ENCODE measurements at places on chromosomes 1 and 21.
A peak's percentile ranks its signal among the peaks of the same experiment; 100 is the strongest.

DNA sequence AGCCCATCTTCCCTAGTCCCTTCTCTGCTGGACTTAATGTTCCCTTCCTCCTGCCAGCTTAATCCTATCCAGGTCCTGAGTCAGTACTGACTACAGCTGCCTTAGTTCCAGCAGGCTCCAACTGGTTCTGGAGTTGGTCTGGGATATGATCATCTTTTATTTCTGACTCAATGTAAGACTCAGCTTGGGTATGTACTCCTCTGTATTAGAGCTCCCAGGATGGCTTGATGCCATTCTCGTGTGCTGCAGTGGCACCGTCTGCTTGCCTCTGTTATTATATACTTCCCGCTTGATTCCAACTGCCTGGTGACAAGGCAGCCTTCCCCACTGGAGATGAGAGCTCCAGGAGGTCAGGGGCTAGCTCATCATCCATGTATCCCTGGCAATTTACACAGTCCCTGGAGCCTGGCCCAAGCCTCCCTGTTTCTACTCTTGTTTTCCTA, 164.4 kb upstream of the DPT start:
- DNase-seq, result peak; percentile 89

GRCh38 chr1:184632415-184633175, 122.1 kb downstream of the EDEM3 start:
- DNase-seq, result no peak

- no peak for DNase-seq
These were observed 187.3 kb upstream of the DMRTA2 start for GRCh38 chr1:50610563-50610962.

- DNase-seq, result no peak
These were observed 1.9 kb upstream of the TLR5 start for GRCh38 chr1:223144914-223145313.

DNA sequence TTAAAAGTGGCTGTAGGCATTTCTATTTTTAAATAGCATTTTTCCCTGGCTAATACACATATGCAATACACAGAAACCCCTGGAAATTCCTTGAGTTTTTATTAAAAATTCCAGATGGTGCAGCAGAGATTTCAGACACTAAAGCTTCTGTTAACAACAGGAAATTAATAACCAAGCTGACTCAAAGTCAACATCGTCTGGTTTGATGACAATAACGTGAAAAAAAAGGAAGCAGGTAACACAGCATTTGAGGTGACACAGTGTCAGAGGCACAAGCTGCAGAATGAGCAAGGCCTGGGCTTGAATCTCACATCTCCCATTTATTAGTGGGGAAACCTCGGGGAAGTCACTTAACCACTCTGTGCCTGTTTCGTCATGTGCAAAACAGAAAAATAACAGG, 64.6 kb upstream of the GJB5 start:
- no peak for DNase-seq

GRCh38 chr1:157963713-157964112, 29.7 kb upstream of the KIRREL1 start:
- DNase-seq, result peak; percentile 79

GRCh38 chr1:117810553-117810952, 118.9 kb downstream of the GDAP2 start:
- peak; percentile 47 for DNase-seq

- DNase-seq, result no peak
These were observed 25.7 kb upstream of the KCNC4 start for GRCh38 chr1:110184446-110184845.

DNA sequence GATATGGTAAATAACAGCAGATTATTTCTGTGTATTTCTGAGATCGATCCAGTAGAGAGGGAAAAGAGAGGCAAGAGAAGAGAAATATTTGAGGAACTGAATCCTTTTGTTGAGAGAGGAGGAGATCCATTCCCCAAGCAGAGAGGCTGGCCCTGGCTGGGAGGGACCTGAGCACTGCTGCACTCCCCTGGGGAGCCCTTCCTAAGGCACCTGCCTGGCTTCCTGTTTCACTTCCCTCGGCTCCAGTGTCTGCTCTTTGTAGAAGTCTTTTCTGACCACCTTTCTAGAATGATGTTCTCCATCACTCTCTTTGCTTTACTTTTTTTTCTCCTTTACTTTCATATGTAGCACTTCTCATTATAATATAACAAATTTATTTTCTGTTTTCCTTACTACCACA, 42.3 kb upstream of the SLC6A9 start:
- no peak for DNase-seq

GRCh38 chr1:234208791-234209190, 164.5 kb upstream of the COA6 start:
- peak; percentile 71 for DNase-seq

GRCh38 chr1:55337801-55338447, 122.8 kb upstream of the USP24 start:
- DNase-seq, result peak; percentile 74

GRCh38 chr1:171716616-171717015, 25.2 kb downstream of the VAMP4 start:
- peak; percentile 49 for DNase-seq
